Naive thymus-derived CD4-positive, alpha-beta T cell (primary cell): ENCODE measurements at places on chromosomes 7 and 10.

GRCh38 chr10:26555719-26556368 is 117.7 kb downstream of the APBB1IP start:
- no peak for DNase-seq

DNA sequence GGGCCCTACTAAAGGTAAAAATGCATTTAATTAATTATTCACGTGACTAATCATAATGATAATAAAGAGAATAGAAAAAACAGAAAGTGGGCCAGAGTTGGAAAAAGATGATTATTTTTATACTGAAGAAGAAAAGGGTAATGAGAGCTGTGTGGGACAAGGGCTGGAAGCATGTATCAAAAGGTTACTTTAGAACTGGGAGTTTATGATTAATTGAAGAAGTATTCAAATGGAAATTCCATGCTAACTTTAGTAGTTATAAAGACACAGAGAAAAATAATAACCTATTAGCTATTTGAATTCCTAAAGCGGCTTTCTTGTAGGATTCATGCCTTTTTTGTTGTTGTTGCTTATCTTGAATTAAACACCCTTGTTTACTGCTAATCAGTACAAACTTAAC is 49.9 kb downstream of the MKX start:
- no peak for DNase-seq

- peak; percentile 34 for DNase-seq
Measured at GRCh38 chr10:102009801-102010425, 46.1 kb downstream of the ARMH3 start.

GRCh38 chr10:4041635-4042034 is 256.6 kb upstream of the KLF6 start:
- DNase-seq: no peak

DNA sequence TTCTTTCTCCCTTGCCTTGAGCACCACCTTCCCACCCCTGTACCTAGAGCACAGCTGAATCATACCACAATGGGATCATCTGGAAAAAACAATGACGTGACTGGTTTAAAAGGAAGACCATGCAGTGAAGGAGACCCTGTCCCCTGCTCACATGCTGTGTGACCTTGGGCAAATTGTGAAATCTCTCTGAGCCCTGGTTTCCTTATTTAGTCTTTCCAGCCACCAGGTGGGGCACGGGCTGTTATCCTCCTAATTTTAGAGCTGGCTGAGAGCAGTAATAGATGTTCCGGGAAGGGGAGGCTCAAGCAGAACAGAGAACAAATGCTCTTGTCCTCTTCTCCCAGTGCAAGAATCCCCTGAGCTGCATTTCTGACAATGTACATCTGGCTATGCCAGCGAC is 198.3 kb downstream of the RPS24 start:
- DNase-seq: no peak

- no peak for DNase-seq
Measured at GRCh38 chr10:57605948-57606485, 661.7 kb downstream of the IPMK start.

DNA sequence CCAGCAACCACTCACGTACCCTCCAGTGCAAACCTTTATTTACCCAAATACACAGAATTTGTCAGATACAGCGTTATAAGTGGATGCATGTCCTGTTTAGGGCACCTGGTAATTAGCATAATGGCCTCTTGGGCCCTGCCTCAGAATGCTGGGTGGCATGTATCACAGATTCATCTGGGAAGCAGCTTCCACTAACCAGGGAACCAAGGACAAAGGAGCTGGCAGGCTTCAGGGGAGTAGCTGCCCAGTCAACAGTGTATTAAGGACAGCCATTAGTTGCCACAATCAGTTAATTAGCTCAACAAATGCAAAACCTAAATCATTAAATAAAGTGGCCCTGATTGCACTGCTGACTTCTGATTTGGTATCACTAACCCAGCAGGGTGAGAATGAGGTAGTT is 105.7 kb downstream of the RAPGEF5 start:
- no peak for DNase-seq

GRCh38 chr7:44236333-44236728 is 35.6 kb downstream of the YKT6 start:
- no peak for DNase-seq

DNA sequence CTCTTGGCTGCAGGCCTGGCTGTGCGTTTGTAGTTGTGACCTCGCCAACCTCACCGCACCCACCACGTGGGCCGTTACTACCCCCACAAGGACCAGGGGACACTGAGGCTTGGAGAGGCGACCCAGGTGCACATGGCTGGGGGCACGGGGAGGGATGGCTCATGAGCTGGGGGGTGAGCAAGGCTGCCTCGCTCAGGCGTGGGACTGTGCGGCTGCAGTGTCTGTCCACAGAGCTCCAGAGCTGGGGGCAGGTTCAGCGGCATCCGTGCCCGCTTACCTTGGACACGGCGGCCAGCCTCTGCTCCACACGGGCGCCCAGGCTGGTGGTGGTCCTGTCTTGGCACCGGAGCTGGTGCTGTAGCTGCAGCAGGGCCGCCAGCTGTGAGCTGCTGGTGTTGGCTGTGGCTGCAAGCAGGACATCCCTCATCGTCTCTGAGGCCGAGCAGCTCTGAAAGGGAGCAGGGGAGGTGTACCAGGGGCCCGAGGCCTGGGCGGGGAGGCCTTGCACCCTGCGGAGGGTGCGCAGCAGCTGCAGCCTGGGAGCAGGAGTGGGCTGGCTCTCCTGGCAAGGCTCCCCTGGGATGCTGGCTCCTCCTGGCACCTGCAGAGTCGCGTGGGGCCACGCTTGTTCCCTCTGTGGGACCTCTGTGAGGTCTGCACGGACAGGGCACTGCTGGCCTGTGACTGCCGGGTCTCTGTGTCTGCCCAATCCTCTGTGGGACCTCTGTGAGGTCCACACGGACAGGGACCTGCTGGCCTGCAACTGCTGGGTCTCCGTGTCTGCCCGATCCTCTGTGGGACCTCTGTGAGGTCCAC is 60.0 kb upstream of the NKX6-2 start:
- DNase-seq: no peak

GRCh38 chr7:147245274-147245673 is 1128.7 kb downstream of the CNTNAP2 start:
- no peak for DNase-seq

DNA sequence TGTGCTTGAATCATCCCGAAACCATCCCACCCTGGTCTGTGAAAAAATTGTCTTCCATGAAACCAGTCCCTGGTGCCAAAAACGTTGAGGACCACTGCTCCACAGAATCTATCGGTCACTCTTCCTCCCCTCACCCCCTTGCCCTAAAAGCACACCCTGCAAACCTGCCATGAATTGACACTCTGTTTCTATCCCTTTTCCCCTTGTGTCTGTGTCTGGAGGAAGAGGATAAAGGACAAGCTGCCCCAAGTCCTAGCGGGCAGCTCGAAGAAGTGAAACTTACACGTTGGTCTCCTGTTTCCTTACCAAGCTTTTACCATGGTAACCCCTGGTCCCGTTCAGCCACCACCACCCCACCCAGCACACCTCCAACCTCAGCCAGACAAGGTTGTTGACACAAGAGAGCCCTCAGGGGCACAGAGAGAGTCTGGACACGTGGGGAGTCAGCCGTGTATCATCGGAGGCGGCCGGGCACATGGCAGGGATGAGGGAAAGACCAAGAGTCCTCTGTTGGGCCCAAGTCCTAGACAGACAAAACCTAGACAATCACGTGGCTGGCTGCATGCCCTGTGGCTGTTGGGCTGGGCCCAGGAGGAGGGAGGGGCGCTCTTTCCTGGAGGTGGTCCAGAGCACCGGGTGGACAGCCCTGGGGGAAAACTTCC is 784 bp upstream of the SERPINE1 start:
- no peak for DNase-seq

GRCh38 chr10:79146611-79147130 is 77.9 kb downstream of the ZMIZ1 start:
- peak; percentile 33 for DNase-seq

DNA sequence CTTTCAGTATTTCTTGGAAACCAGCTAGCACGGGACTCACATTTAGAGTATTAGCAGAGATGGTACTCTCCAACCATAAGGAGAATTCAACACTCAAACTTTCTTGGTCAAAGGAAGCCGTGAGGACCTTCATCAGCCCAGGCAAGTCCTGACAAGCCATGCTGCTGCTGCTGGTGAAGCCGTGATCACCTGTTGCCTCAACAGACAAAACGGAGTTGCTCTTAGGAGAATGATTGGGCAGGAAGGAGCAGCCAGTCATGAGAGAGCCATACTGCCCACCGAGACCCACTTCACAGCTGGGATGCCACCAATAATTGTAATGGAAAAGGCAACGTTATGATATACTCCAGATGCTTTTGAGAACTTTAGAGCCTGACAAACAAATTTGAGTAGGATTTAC is 60.8 kb upstream of the PLPP4 start:
- no peak for DNase-seq

- no peak for DNase-seq
Measured at GRCh38 chr10:17001297-17001744, 128.3 kb downstream of the CUBN start.

DNA sequence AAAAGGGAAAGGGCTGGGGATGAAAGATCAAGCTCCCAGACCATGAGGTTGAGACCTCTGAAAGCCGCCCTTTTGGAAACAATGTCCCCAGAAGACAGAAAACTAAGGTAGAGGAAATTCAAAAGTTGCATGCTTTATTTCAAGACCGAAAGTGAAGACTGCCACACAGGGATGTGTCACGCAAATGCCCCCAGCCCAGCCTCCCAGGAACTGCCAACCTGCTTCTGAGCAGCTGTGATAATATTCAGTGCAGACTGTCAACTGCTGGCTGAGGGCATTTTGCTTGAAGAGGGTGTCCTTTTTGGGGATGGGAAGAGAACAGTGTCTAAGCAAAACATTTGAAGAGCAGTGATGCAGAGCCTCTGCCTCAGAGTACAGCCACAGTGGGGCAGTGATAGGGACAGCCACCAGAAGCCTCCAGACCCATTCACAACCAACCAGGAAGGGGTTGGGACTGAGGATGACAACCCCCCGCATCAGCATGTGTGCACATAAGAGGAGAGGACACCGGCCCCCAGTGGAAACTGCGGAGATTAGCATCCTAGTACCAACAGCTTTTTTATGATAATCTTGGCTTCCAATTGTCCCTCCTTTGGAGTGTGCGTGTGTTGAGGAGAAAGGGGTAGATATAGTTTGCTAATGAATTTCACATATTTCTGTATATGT is 34.7 kb upstream of the NFE2L3 start:
- DNase-seq: no peak

- no peak for DNase-seq
Measured at GRCh38 chr7:95929710-95930280, 157.4 kb downstream of the DYNC1I1 start.

GRCh38 chr10:96043893-96044715 is 721 bp downstream of the CCNJ start:
- DNase-seq: peak; percentile 56

- no peak for DNase-seq
Measured at GRCh38 chr10:119575991-119576390, 20.8 kb downstream of the TIAL1 start.

DNA sequence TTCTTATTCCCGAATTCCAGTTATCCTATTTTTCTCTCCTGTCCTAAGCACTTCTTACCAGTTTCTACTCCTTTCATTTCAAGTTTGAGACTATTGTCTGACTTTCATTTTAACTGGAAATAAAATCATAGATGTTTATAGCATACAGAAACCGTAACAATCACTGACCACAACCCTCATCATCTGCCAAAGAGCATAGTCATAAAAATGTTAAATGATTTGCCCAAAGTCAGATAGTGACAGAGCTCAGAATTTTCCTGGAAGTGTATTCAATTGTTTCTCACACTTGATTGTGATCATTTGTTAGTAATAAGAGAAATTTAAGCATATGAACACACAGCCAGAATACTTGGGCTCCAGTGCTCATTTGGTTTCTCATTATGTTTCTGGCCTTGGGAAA is 250.5 kb upstream of the PCDH15 start:
- DNase-seq: no peak

- no peak for DNase-seq
Measured at GRCh38 chr7:140873434-140873833, 51.3 kb downstream of the BRAF start.

GRCh38 chr10:23918839-23919238 is 290.1 kb upstream of the KIAA1217 start:
- no peak for DNase-seq

GRCh38 chr10:35884657-35885071 is 242.6 kb upstream of the FZD8 start:
- DNase-seq: no peak

- peak; percentile 4 for DNase-seq
Measured at GRCh38 chr7:26857506-26858240, 6.7 kb downstream of the SKAP2 start.

GRCh38 chr7:102891693-102892261 is 21.0 kb upstream of the LRRC17 start:
- no peak for DNase-seq

- DNase-seq: no peak
Measured at GRCh38 chr10:113331961-113332360, 220.9 kb upstream of the HABP2 start.

DNA sequence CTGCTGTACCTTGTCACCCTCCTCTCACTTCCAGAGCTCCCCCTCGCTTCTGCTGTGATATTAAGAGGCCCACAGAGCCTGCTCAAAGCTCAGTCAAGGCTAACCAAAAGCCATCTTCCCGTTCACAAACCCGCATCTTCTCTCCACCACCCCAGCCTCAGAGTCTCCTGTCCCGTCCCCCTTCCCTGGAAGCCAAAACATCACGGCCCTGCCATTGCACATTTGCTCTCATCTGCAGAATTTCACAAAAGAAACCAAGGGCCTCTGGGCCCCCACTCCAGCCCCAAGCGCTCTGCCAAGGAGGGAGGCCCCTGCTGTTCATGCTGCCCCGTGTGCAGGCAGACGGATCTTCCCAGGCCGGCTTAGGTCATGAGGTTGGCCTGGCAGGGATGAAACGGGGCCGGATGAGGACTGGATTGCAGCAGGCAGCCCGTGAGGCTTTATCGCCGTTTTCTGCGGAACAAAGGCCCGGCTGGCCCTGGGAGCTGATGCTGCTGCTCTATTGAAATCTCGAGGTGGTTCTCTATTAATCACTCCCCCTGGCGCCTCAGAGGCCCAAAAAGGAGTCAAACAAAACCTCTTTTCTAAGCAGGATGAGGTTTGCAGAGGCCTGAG is 31.6 kb upstream of the FOXK1 start:
- DNase-seq: no peak

DNA sequence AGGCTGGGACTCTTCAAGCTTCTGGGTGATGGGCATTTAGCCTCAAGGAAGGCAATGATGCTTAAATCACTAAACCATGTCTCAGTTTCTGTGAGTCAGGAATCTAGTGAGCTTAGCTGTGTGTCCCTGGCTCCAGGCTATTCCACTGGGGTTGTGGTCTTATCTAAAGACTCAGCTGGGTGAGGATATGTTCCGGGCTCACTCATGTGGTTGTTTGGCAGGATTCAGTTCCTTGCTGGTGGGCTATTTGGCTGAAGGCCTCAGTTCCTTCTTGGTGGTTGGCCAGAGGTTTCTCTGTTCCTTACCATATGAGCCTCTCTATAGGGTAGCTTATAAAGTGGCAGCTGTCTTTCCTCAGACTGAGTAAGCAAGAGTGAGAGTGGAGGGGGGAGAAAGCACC is 12.0 kb downstream of the EVX1 start:
- DNase-seq: no peak

- no peak for DNase-seq
Measured at GRCh38 chr10:69929575-69929974, 123.1 kb upstream of the MACROH2A2 start.

- DNase-seq: no peak
Measured at GRCh38 chr7:135771961-135772638, 23.5 kb upstream of the FAM180A start.
